ENCODE measurements at places on chromosomes 6 and 20. TPM values are rescaled to one million over a fixed set of nuclear protein-coding genes. Genes with fewer than 3 reads are reported as not detected.

The FAM83B gene
- total RNA-seq, result 13.8 TPM

The ID4 gene
- total RNA-seq, result 15.8 TPM

The COL9A3 gene
- total RNA-seq, result 28.1 TPM

The SLC22A1 gene
- not detected for total RNA-seq

All from tongue (tissue), 3 donors.